GM12864 (cell line): ENCODE measurements at places on chromosomes 7 and 10.

DNA sequence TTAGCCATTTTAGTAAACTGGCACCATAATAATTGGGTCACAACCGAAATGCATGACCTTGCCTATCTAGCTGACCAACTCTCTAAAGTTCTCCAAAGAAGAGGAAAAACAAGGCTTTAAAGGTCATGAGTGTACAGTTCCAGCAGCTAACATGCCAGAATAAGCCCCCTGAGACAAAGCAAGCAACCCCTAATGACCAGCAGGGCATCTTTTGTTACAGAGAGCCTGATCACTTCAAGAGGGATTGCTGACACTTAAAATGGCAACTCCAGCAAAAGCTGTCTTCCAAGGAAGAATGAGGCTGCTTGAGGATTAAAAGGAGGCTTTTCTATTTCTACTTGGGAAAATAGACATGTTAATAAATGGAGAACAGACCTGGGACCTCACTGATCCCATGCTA is 213.6 kb downstream of the CDC14C start:
- no peak for DNase-seq

- DNase-seq: no peak
Measured at GRCh38 chr10:69644658-69645295, 14.7 kb downstream of the FAM241B start.

GRCh38 chr10:128440513-128441160 is 314.4 kb upstream of the MKI67 start:
- no peak for DNase-seq

- no peak for DNase-seq
Measured at GRCh38 chr10:14770927-14771326, 3.8 kb downstream of the FAM107B start.

- DNase-seq: no peak
Measured at GRCh38 chr10:101451261-101451660, 97.3 kb downstream of the BTRC start.

GRCh38 chr10:124221356-124222317 is 128.2 kb upstream of the CHST15 start:
- DNase-seq: peak; percentile 60

DNA sequence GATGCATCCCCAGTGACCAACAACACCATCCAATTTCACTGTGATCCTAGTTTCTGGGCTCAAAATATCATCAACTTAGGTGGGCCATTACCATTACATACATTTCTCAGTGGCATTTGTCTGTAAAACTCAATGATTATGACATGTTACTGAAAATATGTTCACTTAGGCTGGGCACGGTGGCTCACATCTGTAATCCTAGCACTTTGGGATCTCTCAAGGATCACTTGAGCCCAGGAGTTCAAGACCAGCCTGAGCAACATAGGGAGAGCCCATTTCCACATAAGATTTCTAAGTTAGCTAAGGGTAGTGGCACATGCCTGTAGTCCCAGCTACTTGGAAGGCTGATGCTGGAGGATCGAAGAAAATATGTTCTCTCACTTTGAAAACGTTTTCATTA is 91.0 kb downstream of the TRIM24 start:
- DNase-seq: no peak

DNA sequence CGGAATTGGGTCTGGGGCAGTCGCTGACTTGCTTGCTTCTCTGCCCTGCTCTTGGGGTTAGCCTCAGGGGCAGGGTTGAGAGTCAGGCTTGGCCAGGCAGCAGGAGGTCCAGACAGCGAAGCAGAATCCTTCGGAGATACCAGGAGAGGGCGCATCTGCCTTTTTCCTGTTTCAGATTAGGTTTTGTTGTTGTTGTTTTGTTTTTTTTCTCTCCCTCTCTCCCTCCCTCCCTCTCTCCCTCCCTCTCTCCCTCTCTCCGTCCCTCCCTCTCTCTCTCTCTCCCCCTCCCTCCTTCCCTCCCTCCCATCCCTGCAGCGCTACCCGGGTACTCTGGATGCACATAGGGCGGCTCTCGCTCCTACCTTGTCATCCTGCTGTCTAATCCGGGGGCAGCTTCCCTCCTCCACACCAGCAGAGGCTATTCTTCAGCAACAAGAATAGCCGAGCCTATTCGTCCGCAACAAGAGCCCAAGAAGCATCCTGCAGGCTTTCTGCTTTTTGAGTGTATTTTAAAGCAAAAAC is 758 bp upstream of the OPTN start:
- DNase-seq: no peak

DNA sequence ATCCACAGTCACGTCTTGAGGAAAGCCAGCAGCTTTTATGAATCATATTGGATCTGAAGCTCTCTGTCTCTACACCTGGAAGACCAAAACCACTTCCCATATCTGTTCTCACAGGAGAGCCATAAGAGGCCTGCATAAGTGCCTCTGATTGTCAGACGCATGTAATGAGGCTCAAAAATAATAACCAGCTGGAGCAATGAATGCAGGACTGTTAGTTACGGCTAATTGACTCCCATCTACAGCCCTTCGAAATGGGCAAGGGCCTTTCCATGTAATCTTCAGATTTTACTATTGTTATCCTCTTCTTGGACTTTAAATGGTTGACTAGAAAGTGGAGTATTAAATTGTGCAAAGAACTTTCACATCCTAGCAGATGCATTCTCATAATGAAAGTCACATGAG is 4.4 kb upstream of the SEMA3C start:
- DNase-seq: no peak
